Omental fat pad (tissue), 4 donors: ENCODE measurements at places on chromosomes 7 and 10. TPM values are rescaled to one million over a fixed set of nuclear protein-coding genes. Genes with fewer than 3 reads are reported as not detected.

GRCh38 chr7:39075210-39075609 lies 97.5 kb downstream of the POU6F2 start:
- DNase-seq: no peak

PIK3CG gene
- 15.6 TPM for total RNA-seq

ELN gene
- total RNA-seq: 133 TPM

- no peak for DNase-seq
Observed at GRCh38 chr10:128956149-128956548, 510.9 kb upstream of the MGMT start.

DNA sequence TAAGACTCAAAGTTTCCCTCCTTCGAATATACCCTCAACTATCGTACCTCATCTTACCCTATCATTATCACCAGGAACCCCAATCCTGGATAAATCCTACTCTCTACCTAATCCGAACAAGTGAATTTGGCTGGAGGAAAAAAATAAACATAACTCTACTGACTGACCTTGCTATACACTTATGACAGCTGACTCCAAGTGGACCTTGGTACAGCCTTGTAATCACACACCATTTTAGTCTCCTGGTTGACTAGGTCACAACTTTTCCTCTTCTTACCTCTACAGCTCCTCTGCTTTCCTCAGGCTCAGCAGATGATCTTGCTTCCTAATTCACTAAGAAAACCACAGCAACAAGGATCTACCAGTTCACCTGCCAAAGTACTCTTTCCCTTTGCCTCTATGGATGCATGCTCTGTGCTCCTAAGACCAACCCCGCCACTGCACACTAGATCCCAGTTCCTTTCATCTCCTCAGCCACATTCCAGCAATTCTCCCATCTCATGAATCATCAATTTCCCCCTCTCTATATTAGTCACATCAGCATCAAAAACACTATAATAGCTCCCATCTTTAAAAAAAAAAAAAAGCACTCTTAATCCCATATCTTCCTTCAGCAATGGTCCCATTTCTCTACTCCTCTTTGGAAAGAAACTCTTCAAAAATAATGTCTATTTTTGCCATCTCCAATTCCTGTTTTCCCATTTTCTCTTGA lies 35.5 kb downstream of the COA1 start:
- no peak for DNase-seq

- peak; percentile 21 for DNase-seq
Observed at GRCh38 chr7:27173511-27173955, 587 bp downstream of the HOXA10 start.

DNA sequence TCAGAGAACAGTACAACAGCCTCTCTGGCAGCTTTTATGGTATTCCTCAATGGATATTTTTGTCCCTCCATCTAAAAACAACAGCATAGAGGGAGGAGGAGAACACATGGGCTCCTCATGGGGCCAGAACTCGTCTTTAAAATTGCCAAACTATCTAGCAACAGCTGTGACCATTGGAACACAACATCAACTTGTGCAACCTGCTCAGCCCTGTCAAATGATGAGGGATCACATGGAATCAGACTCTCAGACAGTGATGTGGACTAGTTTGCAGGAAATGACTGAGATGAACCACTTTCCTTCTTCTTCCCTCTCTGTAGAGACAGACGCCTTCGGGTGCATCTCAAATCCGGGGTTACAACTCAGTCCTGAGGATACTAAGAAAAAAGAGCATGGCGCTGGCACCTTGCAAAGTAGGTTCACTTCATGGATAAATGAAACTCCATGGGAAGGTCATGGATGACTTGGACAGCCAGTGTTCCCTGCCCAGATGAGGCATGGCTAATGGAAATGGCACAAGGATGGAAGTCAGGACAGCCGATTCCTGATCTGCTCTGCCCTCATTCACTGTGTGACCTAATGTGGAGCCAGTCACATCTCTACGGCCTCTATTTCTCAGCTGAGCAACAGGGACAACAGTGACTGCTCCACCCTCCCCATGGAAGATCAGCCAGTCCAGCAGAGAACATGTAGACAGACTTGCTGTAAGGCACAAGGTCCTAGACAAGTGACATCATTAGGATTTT lies 24.6 kb upstream of the DGKI start:
- DNase-seq: no peak

DNA sequence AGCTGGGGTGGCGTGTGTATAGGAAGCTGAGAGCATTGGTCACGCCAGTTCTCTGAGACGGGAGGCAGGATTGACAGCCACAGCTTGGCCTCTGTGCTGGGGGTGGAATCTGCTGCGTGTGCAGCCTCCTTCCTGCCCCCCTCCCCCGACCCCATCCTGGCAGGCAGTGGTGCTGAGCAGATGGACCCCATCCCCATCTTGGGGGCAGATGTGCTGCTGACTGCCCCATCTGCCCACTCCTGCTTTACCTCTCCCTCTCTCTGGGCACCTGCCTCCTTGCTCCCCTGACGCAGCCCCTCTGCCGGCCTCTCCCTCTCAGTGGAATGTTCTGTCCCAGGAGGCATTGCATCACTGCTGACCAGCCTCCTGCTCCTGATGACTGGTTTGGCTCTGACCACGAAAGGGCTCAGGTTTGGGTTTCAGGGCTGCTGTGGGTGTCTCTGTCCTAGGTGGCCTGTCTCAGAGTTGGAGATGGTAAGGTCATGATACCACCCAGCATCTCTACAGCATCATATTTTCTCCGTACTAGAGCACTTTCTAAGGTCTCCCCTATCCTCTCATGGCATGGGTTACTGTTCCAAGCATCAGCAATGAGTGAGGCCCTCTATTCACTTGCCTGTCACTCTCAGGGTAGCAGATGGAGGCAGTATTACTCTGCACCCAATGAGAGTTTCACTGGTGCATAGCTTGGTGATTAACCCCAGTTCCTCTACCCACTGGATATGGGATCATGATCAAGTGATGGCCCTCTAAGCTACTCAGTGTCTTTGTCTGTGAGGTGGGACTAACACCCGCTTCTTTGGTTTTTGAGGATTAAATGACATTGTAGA lies 81.9 kb downstream of the RBM20 start:
- DNase-seq: no peak

DNA sequence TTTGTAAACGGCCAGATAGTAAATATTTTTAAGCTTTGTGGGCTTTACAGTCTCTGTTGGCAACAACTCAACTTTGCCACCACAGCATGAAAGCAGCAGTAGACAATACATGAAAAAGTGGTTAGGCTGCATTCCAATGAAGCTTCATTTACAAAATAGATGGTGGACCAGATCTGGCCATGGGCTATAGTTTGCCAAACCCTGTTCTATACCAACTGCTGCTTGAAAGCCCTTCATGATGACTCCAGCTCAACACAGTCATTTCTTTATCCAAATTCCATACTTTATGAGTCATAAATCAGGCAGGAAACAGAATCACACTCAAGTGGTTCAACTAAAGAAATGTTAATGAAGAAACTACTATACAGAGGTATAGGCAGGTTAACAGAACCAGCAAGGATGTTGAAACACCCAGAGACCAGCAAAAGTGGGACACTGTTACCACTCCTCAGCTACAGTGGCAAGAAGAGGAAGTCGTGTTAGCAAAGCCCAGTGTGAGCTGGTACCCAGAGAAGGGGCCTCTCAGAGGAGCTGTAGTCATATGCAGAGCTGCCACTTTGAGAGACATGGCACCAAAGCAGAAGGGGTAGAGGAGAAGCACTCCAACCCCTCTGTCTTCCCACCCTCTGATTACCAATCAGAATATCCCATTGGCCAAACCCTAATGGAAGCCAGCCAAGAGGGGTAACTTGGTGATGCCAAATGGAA lies 72.5 kb downstream of the PRLHR start:
- no peak for DNase-seq

CUBN gene
- 2.2 TPM for total RNA-seq

DNA sequence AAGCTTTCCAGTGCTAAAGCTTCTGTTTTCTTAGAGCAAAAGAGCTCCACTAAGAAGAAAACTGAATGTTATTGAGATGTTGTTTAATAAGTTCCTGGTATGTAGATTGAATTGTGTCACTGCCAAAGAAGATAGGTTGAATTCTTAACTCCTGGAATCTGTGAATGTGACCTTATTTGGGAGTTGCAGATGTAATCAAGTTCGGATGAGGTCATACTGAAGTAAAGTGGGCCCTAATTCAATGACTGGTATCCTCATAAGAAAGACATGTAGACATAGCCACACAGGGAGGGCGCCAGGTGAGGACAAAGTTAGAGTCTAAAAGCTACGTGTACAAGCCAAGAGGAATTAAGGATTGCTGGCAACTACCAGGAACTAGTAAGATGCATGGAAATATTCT lies 732.1 kb upstream of the C7orf33 start:
- no peak for DNase-seq

DNA sequence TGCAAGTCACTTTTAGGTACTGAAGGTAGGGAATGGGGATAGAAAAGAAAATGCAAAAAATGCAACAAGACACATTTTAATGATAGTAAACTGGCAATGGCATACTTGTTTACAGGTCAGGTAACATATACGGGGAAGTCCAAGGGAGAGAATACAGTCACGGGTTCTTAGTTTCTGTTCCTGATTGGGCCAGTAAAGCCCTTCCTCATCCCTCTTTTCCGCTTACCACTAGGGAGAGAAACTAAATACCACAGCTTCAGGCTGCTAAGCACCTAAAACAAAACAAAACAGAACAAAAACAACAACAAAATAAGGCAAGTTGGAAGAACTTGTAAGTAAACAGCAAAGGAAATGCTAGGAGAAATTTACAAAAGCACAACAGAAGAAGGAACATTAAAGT lies 65.2 kb upstream of the OGDHL start:
- DNase-seq: no peak

- DNase-seq: no peak
Observed at GRCh38 chr10:13106387-13107045, 6.6 kb downstream of the OPTN start.

- DNase-seq: no peak
Observed at GRCh38 chr7:7820939-7821338, 102.5 kb upstream of the RPA3 start.

ANKRD61 gene
- 0.28 TPM for total RNA-seq

- no peak for DNase-seq
Observed at GRCh38 chr10:59847888-59848287, 58.5 kb downstream of the CCDC6 start.

DNA sequence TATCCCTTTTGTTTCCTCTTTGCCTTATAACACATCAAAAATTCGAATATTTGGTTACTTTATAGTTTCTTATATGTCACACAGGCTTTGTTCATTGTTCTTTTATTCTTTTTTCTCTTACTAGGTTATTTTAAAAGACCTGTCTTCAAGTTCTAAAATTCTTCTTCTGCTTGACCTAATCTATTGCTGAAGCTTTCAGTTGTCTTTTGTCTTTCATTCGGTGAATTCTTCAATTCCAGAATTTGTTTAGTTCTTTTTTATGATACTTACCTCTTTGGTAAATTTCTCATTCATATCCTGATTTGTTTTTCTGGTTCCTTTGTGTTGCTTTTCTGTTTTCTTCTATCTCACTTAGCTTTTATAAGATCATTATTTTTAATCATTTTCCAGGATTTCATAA lies 188.4 kb downstream of the ZEB1 start:
- no peak for DNase-seq

IKZF5 gene
- total RNA-seq: 8.3 TPM

- DNase-seq: no peak
Observed at GRCh38 chr7:114141415-114141814, 222.6 kb upstream of the PPP1R3A start.

DNA sequence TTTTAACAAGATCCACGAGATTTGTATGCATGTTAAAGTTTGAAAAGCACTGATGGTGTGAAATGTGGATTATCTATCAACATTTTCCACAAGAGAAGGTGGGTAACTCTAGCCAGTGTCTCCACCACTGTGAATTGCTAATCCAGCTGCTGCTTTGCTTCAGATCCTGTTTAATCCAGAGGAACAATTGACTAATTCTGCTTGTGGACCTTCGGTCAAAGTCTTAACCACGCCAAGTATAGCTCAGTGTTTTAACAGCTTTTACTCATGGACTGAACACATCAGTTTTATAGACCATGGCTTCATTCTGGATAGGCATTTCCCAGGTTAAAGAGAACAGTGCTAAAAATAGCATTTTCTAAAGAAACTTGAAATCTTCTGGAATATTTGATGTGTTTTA lies 23.5 kb downstream of the ADK start:
- DNase-seq: no peak

DNA sequence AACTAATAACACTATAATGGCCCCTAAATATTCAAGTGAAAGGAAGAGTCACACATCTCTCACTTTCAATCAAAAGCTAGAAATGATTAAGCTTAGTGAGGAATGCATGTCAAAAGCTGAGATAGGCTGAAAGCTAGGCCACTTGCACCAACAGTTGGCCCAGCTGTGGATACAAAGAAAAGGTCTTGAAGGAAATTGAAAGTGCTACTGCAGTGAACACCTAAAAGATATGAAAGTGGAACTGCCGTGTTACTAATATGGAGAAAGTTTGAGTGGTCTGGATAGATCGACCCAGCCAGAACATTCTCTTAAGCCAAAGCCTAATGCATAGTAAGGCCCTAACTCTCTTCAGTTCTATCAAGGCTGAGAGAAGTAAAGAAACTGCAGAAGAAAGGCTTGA lies 12.1 kb upstream of the SNX13 start:
- no peak for DNase-seq

RBP3 gene
- not detected for total RNA-seq

DNA sequence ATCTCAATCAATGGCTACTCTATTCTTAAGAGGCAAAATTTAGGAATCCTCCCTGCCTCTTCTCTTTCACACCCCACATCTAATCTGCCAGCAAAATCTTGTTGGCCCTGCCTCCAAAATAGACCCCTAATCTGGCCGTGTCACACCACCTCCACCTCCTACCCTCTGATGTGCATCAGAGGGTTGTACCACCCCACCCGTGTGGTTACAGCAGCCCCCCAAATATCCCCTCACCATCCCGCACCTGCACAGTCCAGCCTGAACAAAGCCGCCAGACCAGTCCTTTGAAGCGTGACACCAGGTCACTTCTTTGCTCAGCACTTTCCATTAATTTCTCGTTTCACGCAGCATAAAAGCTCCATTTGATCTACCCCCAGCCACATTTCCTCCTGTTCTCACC lies 776 bp upstream of the XPNPEP1 start:
- no peak for DNase-seq

DNA sequence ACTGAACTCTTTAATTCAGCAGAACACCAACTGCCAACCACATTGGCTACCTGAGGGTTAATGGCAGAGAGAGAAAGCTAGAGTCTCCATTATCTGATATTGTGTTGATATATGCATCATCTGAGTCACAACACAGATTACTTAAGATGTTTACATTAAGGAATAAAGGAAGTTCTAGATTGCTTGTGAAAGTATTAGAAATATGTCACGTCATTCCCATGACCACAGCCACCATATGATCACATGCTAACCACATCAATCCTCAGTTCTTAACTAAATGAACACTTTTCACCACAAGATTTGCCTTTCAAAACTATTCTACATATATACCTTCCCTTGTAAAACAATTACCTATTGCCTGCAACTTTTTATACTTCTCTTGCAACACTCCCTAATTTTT lies 337.9 kb downstream of the FGFR2 start:
- DNase-seq: no peak

DNA sequence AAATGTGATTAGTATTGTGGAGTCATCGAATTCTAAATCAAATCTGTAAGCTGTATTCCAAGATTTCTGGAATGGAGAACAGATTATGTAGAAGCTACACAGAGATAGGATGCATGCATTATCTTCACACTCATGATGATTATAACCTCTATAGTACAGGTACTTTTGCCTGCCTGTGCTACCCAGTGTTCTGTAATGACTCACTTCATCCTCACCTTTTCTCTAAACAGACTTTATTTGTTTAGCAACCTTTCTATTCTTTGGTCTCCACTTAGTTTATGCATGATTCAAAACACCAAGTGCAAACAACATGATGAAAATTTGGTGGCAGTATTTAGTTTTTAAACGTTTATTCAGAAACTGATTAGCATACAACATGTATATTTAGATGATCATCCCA lies 68.4 kb upstream of the PRPS1L1 start:
- no peak for DNase-seq

- DNase-seq: no peak
Observed at GRCh38 chr10:64148607-64149006, 627.4 kb downstream of the REEP3 start.
